ENCODE measurements at places on chromosomes 7 and 10.
A peak's percentile ranks its signal among the peaks of the same experiment; 100 is the strongest.

DNA sequence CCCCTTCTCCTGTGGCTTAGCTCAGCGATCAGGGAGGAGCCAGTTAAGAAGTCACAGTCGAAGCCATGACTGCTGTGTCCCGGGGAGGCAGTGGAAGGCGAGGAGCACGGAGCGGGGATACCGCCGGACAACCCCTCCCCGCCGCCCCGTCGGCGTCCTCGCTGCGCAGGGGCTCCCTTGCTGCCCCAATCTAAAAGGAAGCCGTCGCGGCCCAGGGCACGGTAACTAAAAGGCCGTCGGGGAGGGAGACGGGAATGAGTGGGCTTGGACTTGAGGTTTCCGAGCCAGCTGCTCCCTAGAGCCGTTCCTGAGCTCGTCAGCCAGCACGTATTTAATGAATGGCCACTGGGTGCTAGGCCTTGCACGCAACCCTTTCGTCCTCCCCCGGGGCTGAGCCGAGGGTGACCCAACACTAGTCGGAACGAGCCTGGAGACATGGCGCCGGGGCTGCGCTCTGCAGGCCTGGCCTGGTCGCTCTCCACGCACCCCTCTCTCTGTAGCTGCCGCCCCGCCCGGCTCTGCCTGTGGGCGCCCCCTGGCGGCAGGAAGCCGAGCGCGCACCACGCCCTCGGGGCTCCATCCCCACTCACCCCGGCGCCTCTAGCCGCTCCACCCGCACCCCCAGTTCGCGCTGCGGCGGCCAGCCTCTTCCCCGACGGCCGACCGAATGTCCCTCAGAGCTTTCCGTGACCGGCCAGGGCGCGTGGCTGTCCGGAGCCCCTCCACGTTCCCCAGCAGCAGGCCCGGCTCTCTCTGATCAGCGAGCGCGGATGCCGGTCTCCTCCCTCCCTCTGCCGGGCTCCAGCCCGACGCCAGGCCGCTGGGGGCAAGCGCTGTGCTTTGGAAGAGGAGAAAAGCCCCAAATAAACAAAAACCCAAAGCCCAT, 29.3 kb upstream of the KCNK18 start:
- no peak for DNase-seq

DNA sequence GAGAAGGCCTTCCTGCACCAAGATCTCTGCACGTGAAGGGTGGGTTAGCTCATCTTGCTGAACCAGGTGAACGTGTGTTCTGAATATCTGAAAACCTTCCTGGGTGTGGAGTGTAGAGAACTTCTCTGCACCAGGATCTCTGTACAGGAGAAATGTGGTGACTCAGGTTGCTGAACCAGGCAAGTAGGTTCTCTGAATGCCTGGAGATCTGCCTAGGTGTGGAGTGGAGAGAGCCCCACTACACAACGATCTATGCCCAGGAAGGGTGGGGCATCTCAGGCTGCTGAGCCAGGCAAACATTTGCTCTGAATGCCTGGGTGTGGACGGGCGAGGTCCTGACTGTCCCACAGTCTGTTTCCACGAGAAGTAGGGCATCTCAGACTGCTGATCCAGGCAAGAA, 1002.3 kb upstream of the KCND2 start:
- DNase-seq, result no peak

GRCh38 chr10:116241642-116242410, 31.2 kb downstream of the GFRA1 start:
- no peak for DNase-seq

DNA sequence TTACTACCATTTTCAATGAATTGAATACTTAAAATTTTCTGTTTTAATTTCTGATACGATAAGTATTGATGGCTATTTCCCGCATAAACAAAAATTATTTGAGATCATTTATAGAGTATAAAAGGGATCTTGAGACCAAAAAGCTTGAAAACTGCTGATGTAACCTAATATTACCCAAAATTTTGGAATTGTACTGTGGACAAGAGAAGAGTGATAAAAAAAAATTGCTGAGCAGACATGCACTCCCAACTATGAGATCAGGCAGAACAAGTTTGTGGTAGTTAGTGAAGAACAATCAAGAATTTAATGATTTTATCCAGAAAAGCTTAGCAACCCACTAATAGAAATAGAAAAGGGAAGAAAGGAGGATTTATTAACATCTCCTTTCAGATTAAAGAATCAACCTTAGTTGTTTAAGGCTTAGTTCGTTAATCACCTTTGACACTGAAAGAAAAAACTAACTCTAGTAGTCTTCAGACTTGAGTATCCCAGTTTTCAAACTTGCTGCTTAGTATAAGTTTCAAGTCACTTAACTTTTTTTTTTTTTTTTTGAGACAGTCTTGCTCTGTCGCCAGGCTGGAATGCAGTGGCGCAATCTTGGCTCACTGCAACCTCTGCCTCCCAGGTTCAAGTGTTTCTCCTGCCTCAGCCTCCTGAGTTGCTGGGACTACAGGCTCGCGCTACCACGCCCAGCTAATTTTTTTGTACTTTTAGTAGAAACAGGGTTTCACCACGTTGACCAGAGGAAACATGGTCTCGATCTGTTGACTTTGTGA, 50.6 kb upstream of the ZC3HAV1 start:
- DNase-seq, result no peak

GRCh38 chr7:23544913-23545354, 13.2 kb upstream of the TRA2A start:
- peak; percentile 38 for DNase-seq

DNA sequence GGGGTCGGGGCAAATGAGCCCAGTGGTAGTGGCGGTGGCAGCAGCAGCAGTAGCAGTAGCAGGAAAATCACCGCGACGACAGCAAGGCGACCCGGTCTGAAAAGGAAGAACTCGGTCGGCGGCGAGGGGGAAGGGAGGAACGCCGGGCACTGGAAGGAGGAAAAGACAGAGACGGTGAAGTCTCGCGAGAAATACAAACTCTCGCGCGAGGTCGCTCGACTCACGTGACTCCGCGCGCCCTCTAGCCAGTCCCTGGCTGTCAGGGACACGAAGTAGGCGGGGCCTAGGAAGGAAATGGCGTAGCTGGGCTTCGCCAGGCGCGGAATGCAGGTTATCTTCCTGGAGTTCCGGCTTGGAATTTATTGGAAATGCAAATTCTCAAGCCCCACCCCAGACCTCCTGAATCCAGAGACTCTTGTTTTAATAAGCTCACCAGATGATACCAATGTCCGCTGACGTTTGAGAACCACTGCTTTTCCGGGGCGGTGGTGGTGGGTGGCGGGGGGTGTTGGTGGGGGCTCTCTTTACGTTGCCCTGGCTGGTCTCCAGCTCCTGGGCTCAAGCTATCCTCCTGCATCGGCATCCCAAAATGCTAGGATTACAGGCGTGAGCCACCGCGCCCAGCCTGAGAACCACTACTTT, at the start of gene SMNDC1:
SMNDC1 (minus strand) TSS at position 141 of the 642 bp plus-strand sequence. CDS start 1,333 bp downstream, outside the sequence.
- peak; percentile 73 for DNase-seq

DNA sequence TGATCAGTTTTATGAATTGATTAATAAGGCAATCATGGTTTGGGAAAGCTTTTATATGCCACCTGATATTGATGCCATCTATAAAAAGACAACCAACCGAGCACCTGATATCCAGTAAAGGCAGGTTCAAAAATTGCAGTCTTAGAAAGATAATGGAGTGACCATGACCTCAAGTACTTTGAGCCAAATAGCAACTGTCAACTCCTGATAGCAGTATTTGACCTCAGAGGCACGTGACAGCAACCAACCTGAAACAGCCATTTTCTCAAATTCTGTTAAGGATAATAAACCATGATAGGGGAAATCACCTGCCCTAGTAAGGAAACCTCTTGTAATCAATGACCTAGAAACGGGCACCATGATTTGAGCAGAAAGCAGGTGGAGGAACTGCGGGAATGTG, 77.1 kb upstream of the NFE2L3 start:
- no peak for DNase-seq

DNA sequence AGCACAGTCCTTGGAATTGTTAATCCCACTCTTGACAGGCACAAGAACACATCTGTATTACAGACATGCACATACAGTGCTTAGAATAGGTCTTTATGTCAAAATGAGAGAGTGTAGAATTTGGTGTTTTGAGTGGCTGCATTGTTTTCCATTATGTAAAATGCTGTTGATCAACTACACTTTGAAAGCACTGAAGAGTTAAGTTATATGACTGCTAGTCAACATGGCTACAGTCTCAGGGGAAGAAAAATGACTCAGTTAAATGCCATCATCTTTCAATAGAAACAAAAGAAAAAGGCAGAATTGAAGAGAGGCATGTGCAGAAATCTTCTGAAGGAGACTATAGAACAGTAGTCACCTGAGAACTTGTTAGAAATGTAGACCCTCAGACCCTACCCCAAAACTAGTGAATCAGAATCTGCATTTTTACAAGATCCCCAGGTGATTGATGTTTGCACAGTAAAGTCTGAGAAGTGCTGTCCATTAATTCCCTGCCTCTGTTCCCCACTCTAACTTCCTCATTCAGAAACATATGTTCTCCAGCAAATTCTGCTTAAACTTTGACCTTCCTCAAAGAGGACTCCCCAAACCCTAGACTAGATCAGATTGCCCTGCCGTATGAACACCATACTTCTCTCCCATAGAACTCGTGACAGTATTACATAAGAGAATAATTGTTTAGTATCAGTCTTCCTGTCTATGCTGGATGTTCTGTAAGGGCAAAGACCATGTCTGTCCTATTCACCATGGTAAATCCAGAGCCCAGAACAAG, 16.0 kb downstream of the SND1 start:
- no peak for DNase-seq

GRCh38 chr10:93493162-93493561, 3.2 kb upstream of the CEP55 start:
- DNase-seq, result no peak

GRCh38 chr7:2698581-2699288, 10.7 kb downstream of the AMZ1 start:
- DNase-seq, result no peak

GRCh38 chr10:126889421-126889820, 15.8 kb upstream of the DOCK1 start:
- DNase-seq, result no peak

DNA sequence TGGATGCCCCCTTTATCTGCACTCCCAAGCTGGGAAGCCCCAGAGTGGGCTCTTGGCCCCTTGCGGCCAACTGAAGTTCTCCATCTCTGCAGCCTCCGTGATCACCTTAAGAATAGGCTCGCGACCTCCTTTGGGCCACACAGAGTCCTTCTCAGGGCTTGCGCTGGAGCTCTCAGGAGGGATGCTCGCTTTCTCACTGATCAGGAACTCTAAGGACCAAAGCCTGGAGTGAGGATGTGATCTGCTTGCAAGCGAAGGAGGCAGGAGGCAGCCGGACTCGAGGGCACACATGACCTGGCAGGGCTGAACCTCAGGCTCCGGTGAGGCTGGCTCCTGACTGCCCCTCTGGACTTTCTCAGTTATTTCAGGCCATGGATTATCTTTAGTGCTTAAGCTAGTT, 192.1 kb upstream of the MKI67 start:
- DNase-seq, result no peak

GRCh38 chr10:133532871-133533270, 5.7 kb downstream of the CYP2E1 start:
- DNase-seq, result no peak

DNA sequence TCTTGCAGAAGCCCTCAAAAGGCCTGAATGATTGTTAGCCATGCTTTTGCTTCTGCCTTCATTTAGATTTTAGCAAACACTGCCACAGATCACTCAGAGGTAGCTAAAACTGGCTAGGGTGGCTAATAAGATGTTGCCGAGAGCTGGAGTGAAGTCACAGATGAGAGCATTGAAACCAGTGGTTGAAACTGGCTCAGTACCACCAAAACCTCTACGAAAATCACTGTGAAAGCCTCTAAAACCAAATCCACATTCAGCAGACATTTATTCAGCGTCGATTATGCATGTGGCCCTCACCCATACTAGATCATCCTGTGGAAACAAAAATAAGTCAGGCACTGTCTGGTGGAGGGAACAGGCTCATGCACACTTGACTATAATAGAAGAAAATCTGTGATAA, 50.8 kb downstream of the PIK3CG start:
- DNase-seq, result no peak

DNA sequence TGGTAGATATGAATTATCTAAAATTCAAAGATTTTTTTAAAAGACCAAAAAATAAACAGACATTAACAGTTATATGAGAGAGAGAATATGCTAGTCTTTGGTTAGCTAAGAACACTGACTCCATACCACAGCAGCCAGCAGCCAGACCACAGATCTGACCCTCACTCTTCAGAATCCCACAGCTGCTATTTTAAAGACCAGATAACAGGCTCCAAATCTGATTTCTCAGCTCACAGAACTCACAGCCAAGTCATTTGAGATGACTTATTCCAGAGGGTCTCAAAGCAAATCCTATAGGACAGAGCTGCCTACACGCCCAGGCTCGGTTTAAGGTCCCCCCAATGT, 20.4 kb downstream of the NUDCD3 start:
- DNase-seq, result no peak

DNA sequence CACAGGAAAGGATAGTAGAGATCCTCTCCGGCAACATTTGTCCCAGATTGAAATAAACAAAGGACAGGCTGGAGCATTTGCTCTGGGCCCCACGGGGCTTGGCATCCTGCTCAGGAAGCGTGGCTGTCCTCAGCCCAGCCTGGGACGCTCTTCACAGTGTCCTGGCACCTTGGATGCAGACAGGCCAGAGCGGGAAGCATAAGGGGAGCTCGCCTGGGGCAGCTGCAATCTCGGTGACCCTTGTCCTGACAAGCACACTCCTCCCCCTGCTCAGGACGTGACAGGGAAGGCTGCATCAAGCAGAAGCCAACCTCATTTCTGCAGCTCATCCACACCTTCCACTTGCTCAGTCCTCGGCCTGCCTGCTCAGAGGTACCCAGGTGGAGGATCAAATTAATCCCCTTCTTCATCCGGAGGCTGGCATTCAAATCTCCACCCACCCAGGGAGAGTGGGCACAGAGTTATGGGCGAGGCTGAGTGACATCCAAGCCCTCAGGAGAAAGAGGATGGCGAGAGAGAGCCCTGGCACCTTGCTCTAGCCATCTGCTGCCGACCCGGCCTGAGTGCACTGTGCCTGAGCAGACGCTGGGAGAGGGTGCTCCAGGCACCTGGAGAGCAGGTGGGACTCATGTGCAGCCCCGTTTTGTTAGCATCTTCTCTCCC, 47.6 kb downstream of the ABRAXAS2 start:
- no peak for DNase-seq

GRCh38 chr7:94429153-94429552, 34.5 kb downstream of the COL1A2 start:
- no peak for DNase-seq

- no peak for DNase-seq
These were observed 290.0 kb downstream of the RNLS start for GRCh38 chr10:88293073-88293472.

GRCh38 chr10:8331387-8331786, 276.9 kb downstream of the GATA3 start:
- no peak for DNase-seq

DNA sequence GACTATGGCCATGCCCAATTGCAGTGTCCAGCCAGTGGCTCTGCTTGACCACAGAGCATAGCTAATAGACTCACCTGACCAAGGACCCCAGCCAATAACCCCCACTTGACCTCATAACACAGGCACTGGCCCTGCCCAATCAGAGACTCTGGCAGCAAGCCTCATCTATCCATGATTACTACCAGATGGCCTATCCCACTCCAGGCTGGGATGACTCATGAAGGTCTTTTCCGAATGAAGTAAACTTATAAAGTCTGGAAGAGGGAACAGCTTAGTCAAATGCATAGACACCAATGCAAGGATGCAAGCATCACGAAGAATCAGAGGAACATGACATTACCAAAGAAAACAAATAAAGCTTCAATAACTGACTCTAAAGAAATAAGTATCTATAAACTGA, 141.4 kb downstream of the TMEM168 start:
- no peak for DNase-seq

- DNase-seq, result no peak
These were observed 220.0 kb downstream of the LRMDA start for GRCh38 chr10:75651417-75651816.
